ENCODE measurements at places on chromosomes 7 and 10.

- peak; percentile 62 for DNase-seq
Measured at GRCh38 chr10:6072215-6072934, 10.2 kb upstream of the IL2RA start.

DNA sequence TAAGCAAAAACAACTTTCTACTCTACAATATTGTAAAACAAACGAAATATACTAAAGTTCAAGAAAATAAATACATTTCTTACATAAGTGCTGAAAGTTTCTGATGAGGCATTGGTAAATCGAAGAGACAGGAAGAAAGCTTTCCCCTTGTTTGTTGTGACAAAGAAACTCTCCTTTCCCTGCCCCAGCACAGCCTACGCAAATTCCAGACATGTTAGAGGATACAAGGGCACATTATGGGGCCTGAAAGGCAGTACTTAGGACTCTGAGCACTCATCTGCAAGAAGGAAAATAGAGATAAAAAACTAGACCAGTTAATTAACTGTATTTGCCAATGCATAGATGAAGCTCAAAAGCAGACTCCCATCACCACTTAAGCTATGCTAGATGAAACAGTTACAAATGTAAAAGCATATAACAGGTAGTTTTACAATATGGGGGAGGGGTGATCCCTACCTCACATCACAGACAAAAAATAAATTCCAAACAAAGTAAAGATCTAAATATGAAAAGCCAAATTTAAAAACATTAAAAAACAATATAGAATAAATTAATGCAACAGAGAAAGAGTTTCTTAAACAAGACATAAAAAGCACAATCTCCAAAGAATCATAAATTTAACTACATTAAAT is 21.8 kb downstream of the ARHGAP19 start:
- no peak for DNase-seq

DNA sequence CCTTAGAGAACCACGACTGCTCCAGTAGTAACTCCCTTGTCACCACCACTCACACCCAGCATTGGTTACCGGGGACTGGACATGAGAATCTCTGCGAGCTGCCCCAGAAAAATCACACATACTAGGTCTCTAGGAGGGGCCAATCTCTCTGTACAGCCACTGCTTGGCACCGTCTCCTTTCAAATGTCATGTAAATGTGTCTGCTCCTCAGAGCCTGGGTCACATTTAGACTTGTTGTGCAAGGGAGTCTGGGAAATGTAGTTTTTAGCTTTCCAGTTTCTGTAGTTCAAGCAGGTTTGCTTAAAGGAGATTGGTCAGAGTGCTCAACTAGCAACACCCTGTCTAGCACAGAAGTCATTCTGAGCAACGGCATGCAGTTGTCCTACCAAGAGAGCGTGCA is 60.0 kb downstream of the CHN2 start:
- DNase-seq, result no peak

- DNase-seq, result no peak
Measured at GRCh38 chr10:50286517-50286916, 35.2 kb upstream of the ASAH2 start.
